ENCODE measurements at places on chromosomes 7 and 10.
A peak's percentile ranks its signal among the peaks of the same experiment; 100 is the strongest.

GRCh38 chr7:93427107-93427506 is 147.4 kb downstream of the CALCR start:
- no peak for DNase-seq

DNA sequence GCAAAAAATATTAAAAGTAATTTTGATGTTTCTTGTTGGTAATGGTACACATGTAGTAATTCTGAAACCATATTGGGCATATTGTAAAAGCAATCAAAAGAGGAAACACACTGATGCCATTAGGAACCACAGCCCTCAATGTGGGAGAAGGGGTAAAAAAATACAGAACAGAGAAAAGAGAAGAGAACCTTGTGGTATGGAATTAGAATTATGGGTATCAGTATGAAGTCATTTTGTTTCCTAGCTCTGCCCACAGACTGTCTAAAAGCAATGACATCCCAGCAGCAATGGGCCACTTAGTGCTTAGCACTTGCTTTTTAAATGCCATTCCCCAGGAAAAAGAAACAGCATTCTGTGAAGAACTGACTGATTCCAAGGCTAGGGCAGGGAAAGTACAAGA is 61.5 kb downstream of the CPVL start:
- no peak for DNase-seq

- no peak for DNase-seq
These were observed at the start of gene KCNIP2 for GRCh38 chr10:101843032-101844021. Gene KCNIP2 (minus strand): TSS chr10:101843800. CDS start chr10:101843568, 232 bp downstream.

DNA sequence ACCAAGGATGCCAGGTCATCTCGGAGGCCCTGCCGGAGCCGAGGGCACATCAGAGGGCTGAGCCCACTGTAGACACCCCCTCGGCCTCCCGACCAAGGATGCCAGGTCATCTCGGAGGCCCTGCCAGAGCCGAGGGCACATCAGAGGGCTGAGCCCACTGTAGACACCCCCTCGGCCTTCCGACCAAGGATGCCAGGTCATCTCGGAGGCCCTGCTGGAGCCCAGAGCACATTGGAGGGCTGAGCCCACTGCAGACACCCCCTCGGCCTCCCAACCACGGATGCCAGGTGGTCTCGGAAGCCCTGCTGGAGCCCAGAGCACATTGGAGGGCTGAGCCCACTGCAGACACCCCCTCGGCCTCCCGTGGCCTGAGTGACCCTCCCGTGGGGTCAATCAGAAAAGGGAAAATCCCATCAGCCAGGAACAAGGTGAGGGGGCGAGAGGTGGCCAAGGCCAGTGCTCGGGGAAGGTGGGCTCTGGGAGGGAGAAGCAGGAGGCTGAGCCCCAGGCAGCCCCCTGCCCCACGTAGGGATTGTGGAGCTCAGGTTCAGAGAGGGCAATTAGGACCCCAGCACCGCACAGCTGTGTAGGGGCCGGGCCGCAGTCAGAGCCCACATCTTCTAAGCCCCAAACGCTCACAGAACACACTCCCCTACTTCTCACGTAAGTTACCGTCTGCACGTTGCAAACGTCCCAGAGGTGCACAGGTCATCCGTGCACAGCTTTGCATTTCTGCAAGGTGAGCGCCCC is 37.6 kb upstream of the FOXL3 start:
- no peak for DNase-seq

GRCh38 chr10:14749070-14749809 is 25.5 kb downstream of the FAM107B start:
- no peak for DNase-seq

GRCh38 chr7:157270060-157270444 is 66.8 kb upstream of the DNAJB6 start:
- no peak for DNase-seq

GRCh38 chr7:110502888-110503465 is 588.0 kb upstream of the LRRN3 start:
- DNase-seq = no peak

DNA sequence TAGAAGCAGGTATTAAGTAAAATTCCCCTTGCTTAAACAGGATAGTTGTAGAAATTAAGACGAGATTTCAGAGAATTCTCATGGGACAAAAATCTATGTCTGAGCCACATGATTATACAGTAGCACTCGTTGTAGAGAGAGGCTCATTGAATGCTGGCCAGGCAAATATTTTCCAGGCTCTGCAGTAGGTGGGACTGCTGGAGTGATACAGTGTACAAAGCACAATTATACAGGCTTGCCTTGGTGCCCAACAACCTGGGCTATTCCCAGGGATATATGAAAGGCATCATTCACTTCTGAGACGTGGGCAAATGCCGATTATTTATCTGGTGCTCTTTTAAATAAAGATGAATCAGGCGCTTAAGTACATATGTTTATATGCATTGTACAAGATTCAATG is 380.6 kb downstream of the PHTF2 start:
- peak; percentile 18 for DNase-seq

GRCh38 chr10:127449490-127449889 is 99.6 kb upstream of the NPS start:
- no peak for DNase-seq

DNA sequence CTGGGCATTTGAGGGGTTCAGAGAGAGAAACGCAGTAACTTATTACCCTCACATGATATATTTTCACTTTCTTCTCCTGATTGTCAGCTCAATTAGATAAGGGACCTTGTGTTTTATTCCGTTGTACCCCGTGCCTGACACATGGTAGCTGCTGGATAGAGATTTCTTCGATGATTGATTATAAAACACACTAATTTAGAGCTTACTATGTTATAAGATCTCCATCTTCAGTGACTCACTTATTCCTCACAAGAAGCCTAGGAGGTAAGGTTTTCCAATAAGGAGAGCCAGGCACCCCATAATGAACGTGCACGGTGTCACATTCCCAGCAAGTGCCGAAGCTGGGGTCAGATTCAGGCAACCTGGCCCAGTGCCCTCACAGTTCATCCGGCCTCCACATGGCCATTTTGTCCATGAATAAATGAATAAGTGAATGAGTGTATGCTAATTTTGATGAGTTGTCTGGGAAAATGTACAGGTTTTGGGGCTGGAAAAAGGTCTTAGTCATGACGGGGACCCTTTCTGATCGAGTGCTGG is 138.1 kb upstream of the CDCA7L start:
- DNase-seq = peak; percentile 35

- DNase-seq = peak; percentile 82
These were observed 892 bp upstream of the ZYX start for GRCh38 chr7:143380260-143380645.

DNA sequence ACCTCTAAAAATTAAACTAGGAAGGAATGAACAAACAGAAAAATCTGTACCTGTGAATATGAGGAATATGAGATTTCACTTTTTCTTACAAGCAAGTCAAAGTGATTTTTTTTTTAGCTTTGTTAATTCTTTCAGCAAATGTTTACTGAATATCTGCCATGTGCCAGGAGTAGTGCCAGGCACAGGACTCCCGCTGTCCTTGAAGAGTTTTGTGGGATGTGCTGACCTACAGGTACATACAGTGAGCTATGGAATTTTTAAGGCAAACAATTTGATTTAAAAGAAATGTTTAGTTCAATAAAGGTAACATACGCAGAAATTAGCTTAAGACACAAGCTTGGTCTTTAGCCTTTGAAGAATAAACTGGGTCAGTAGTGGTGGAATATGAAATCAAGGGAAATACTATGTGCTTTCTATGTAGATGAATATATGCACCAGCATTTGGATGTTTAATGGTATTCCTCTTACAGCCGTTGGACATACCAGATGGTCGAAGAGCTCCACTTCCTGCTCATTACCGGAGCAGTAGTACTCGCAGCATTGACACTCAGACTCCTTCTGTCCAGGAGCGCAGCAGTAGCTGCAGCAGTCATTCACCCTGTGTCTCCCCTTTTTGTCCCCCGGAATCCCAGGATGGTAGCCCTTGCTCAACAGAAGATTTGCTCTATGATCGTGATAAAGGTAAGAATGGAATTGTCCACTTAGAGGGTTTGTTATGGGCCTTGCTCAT is 102.0 kb downstream of the GLCCI1 start:
- no peak for DNase-seq

DNA sequence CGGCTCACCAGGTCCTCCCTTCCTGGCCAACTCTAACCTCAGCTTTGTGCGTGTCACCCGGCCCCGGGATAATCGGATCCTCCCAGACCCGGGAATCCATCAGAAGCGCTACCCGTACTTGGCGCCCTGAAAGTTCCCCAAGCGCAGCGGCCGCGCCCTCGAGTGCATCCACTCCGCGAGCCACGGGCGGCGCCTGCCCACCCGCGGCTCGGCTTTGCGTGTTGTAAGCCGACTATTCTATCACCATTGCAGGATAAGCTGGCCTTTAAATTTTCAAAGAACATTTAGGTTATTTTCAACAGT is 35.7 kb upstream of the EBLN1 start:
- DNase-seq = peak; percentile 28

DNA sequence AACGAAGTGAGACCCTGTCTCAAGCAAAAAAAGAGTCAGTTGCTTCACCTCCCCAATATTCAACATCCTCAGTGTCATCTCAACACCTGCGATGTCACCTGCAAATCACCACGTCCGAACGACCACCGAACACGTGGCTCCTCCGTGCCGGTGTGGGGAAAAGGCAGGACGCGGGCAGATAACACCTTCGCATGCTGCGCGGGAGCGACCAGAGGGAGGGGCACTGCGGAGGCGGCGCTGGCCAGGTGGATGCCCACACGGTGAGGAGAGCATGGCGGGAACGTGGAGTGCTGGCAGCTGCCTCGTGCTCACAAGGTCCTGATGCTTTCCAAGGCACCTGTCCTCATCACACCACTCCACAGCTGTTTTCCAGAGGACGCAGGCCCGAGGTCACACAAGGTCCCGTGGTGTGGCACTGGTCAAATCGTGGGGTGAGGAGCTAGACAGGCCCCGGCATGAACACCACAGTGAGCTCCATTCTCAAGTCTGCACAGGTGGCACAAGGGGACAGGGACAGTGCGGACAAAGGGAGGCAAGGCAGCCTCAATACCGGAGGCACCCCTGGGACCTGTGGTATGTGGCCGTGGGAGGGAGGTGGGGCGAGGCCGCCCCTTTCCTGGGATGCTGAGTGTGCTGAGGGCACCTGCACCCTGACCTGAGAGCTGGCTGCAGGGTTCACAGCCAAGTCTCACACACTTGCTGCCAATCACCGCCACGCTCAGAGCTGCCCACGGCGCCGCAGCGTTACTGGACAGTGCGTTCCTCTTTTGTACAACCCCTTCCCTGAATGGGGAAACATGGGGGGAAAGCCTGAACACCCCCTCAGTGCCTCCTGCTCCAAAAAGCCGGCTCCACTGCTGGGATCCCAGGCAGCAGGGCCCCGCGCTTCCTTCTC is 13.0 kb downstream of the TUBGCP2 start:
- no peak for DNase-seq

- DNase-seq = no peak
These were observed 76.1 kb upstream of the PDSS1 start for GRCh38 chr10:26621243-26621888.

GRCh38 chr10:29914986-29915785 is 144.2 kb downstream of the JCAD start:
- no peak for DNase-seq
